ENCODE measurements at places on chromosomes 1 and 21.

GRCh38 chr1:19345391-19345790, 33.3 kb downstream of the SLC66A1 start:
- no peak for DNase-seq

GRCh38 chr1:215345766-215346165, 221.3 kb upstream of the KCTD3 start:
- DNase-seq = no peak

- no peak for DNase-seq
Observed at GRCh38 chr1:226977643-226978431, 37.7 kb downstream of the COQ8A start.

GRCh38 chr1:228885845-228886244, 150.6 kb downstream of the RHOU start:
- no peak for DNase-seq

GRCh38 chr1:183165456-183165855, 20.6 kb upstream of the LAMC2 start:
- no peak for DNase-seq

DNA sequence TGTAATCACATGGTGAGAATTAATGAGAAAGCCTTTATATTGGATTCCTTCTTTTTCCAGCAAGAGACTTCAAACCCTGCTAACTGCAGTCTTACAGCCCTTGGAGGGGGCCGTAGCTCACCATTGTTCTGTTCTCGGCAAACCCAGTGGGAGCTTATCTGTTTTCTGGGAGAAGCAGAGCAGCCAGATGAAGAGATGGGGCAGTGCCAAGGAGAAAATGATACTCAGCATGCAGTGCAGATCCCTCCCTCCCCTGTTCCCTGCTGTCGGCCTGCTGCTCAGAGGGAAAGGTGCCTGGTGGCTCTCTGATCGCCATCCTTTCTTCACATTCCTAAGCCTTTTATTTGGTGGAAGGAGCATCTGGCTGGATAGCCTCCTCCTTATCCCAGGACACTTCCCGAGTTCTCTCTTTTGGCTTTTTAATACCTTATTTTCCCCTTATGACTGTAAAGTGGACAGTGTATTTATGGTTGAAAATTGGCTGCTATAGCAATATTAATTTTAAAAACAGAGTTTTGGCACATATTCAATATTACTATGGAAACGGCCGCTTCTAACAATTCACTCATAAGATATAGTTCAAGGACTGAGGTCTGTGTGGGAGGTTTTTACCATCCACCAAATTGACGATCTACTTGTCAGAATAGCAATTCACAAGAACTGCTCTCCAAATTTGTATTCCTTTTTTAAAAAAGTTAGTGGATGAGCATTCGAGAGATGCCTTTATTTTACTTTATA, 203.4 kb downstream of the CRB1 start:
- DNase-seq = no peak

DNA sequence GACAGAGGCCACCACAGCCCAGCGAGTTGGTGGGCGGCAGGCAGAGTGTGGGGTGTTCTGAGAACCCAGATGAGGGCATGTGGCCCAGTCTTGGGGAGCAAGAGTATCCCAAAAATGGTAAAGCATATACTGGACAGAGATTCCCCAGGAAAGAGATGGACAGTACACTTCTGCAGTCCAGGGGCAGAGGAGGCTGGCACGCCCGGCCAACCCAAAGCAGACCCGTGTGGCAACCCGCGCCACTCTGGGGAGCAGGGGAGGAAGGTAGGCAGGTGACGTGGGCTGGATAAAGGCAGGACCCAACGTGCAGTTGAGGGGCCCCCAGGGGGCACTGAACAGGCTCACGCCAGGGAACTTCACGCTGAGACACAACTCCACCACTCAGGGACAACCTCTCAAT, 46.4 kb upstream of the RIPK4 start:
- DNase-seq = no peak

DNA sequence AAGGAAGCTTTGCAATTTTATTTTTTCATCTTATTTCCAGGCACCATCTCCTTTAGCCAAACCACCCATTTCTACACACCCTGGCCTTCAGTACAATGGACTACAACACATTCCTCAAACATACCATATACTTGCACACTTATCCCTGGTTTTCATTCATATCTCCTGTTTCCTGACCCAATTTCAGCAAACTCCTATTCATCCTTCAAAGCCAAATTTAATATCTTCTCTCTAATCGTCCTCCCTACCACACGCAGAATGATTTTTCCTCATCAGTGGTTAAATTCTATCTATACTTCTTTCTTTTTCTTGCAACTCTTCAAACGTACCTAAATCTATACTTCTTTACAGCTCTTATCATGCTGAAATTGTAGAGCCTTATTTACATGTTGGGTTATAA, 2.9 kb downstream of the DENND2C start:
- DNase-seq = no peak

DNA sequence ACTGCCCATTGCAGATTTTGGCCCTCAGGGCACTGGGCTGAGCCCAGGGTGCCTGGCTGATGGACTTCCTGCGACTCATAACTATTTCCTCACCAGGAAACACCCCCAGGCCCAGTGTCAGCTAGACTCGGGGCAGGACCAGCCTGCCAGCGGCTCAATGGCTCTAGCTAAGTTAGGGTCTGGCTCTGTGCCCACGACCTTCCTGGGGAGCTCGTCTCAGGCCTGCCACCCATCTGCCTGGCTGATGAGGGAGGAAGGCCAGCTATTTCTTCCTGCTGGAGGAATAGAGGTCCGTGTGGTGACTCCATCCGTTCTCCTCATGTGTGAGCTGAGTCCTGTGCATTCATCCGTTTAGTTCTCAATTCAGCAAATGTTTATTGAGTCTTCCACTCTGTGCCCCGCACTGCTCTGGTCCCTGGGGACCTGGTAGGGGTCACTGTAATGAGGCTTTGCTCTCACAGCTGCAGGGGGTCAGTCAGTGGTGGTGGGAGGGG, 44.5 kb downstream of the KIRREL1 start:
- DNase-seq = no peak

- no peak for DNase-seq
Observed at GRCh38 chr1:40723196-40723955, 31.9 kb downstream of the NFYC start.

- DNase-seq = no peak
Observed at GRCh38 chr1:8412183-8412831, 94.4 kb downstream of the SLC45A1 start.

DNA sequence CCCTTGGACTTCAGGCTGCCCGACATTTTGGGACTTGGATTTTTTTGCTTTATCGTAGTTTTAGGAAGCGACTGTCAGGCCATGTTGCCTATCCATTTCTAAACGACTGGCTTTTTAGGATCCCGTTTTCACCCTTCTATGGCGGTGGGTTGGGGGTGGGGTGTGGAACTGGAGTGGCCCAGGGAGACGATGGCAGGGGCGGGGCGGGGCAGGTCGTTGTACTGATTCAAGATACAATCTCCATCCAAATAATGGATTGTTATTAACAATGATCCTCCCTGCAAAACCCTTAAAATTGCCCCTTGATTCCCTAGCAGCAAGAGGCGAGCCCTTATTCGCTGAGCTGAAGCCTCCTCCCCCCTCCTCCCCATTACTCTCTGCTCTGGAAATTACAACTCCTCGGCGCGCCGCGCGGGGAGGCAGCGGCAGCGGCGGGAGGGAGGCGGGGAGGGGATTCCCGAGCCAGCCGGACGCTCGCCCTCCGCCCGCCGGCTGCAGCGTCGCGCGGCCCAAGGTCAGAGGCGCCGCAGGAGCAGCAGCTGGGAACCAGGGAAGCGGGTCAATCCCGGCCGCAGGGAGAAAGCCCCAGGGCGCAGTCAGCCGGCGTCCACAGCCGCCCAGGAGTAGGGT, at the start of gene TRIM67:
Gene TRIM67, plus strand, starts transcription at position 392 of the 630 bp plus-strand sequence. CDS start 912 bp downstream, outside the sequence.
- DNase-seq = no peak

DNA sequence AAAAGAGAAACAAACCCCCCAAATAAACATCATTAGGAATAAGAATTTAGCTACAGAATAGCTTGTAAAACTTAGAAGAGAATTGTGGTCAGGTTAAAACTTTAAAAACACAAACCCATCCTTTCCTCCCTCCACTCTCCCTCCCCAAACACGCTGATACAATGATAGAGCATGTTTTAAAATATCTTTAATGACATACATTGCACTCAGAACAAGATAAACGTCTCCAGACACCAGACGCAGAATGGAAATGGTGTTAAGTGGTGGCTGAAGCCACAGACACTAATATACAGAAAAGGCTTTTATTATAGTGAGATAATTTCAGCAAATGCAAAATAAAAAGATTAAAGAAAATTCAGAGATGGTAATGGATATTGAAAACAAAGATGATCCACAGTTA, 58.9 kb upstream of the SAMD13 start:
- DNase-seq = no peak

GRCh38 chr1:179586107-179586823, 5.4 kb upstream of the TDRD5 start:
- DNase-seq = peak; percentile 64

GRCh38 chr1:247386687-247387086, 29.3 kb upstream of the NLRP3 start:
- DNase-seq = no peak

GRCh38 chr1:15578921-15579682, 5.7 kb downstream of the AGMAT start:
- no peak for DNase-seq

DNA sequence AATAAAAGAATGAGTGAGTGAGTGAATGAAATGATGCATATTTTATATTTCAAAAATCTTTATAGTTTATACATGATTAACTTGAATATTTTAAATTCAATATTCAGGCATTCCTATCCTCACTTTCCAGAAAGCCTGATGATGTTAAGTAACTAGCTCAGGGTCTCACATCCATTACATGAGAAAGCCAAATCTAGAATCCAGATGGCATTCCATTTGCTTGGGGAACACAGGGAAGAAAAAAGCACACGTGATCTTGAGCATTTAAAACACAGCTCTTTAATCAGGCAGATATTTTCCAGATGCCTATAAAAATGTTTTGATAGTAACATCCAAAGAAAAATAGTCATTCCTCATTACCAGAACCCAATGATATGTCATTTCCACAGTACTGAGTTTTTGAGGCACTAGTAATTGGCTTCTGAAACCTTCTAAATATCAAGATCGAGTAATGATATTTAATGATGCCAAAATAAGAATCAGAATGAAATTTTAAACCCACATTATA, 291.9 kb downstream of the DSCAM start:
- DNase-seq = no peak

- no peak for DNase-seq
Observed at GRCh38 chr1:226094451-226094850, 31.9 kb downstream of the H3-3A start.

DNA sequence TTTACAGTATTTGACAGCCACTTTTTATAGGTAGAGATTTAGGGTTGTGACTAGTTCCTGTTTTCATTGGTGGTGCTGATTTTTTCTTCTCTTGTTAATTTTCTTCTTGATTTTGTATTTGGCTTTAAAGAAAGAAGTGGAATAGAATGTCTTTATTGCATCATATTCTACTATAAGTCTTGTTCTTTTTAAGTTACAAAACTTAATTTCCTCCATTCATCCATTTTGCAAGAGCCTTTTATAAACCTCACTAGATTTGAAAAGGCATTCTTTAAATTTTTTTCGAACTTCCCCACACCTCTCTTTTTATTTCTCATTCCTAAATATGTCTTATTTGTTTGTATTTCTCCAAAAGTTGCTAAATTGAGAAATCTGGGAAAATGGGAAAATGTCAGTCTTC, 1368.6 kb upstream of the ADGRL4 start:
- DNase-seq = no peak

DNA sequence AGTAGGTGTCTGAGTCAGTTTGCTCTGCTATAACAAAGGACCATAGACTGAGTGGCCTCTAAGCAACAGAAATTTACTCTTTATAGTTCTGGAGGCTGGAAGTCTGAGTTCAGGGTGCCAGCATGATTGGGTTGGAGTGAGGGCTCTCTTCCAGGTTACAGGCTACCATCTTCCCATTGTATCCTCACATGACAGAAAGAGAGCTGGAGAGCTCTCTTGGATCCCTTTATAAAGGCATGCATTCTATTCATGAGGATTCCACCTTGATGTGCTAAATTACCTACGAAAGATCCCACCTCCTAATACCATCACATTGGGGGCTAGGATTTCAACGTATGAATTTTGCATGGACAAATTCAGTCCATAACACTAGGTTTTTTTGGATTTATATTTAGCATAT, 79.6 kb downstream of the LTN1 start:
- no peak for DNase-seq

GRCh38 chr1:22117238-22117637, 25.7 kb downstream of the WNT4 start:
- no peak for DNase-seq

- no peak for DNase-seq
Observed at GRCh38 chr1:81848880-81849682, 48.3 kb downstream of the ADGRL2 start.

GRCh38 chr1:179817056-179817455, 60.5 kb downstream of the TOR1AIP2 start:
- no peak for DNase-seq

DNA sequence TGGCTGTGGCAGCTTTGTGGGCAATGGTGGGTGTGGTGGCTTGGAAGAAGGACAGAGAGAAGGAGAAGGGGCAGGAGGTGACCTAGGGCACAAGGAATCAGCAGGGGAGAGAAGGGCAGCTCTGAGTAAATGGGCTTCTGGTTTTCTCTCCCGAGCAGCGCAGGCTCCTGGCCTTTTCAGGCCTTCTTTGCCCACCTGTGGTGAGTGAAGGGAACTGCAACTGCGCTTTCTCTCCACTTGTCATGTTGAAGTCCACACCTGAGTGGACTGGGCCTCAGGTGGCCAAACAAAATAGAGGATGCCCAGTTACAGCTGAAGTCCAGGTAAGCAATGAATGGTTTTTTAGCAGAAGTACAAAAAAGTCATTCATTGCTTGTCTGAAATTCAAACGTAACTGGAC, 29.4 kb upstream of the KCNA10 start:
- no peak for DNase-seq

GRCh38 chr1:43708002-43708410, 670 bp downstream of the ST3GAL3 start:
- peak; percentile 15 for DNase-seq

GRCh38 chr1:174680101-174680500, 232.3 kb downstream of the GPR52 start:
- no peak for DNase-seq

DNA sequence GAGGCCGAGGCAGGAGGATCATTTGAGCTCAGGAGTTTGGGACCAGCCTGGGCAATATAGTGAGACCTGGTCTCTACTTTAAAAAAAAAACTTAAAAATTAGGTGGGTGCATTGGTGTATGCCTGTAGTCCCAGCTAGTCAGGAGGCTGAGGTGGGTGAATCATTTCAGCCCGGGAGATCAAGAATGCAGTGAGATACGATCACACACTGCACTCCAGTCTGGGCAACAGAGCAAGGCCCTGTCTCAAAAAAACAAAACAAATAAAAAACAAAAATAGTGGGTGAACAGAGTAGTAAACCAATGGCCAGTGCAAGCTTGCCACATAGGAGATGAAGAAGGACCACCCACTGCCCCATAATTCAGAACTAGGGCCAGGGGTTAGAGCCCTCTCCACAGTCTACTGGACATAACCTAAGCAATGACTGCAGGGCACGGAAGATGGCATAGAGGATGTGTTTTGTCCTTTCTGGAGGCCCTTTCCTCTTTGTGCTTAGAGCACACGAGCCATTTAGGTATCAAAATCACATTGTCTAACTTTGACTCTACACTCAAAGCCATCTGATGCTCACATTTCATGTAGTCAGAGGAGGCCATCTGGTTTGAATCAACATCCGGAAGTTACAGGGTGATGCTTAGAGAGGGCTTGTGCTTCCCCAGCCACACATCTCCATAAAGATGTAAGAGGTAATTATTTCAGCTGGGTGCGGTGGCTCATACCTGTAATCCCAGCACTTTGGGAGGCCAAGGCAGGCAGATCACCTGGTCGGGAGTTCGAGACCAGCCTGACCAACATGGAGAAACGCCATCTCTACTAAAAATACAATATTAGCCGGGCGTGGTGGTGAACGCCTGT, 12.6 kb downstream of the CD2 start:
- no peak for DNase-seq
